ENCODE measurements at places on chromosomes 5 and 9. TPM values are rescaled to one million over a fixed set of nuclear protein-coding genes. Genes with fewer than 3 reads are reported as not detected.

DNA sequence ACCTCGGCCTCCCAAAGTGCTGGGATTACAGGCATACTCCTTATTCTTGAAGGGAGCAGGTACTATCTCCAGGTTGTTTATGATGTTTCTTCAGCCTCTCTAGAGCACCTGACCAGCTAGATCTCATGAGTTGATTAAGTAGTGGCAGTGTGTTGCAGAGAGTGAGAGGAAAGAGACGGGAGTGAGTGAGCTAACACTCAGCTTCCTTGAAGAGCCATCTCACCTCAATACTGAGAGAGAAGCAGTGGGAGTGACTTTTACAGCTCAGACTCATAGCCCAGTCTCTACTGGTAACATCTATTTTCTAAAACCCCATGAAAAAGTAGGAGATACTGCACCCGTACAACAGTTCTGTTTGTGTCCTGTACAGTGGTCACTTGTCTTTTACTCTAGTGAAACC, 43.9 kb upstream of the RUSC2 start:
- no peak for DNase-seq

DNA sequence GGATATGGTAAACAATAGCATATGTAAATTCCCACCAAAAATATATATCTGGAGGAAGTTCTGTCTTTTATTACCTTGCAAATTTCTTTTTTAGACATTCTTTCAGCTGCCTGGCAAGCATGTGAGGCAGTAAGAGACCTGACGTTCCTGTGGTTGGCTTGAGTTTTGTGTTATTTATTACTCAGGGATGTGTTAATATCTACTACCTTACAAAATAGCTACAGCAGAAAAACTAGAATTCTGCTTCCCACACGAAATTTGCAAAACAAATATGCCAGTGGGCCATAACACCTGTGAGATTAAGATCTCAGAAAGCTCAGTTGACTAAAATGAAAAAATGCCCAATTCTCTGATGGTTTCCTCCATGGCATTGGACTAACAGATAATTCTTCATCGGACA, 274.2 kb downstream of the TMEM167A start:
- no peak for DNase-seq

GRCh38 chr9:110303133-110303532, 34.5 kb downstream of the TXNDC8 start:
- DNase-seq: peak; percentile 31

DNA sequence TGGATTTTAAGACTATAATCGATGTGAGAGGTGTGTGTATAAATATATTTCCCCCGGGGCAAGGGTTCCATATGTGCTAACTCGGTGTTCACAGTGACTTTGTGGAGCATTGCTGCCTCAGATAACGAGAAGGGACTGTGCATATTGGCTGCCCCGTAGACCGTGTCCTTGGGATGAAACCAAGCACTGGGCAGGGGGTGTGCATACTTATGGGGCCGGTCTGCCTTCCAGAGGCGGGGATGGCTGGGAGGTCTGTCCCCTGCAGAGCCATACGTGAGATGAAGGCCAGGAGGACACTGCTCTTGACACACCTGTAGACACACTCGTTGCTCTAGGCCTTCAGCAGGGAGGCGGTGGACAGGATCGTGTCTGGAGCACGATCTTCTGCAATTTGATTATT, 56.0 kb upstream of the ZNF354A start:
- no peak for DNase-seq

SCGB3A2 gene
- not detected for total RNA-seq

FOXD4L5 gene
- 0.06 TPM for total RNA-seq
